ENCODE measurements at places on chromosomes 6 and 20.
A peak's percentile ranks its signal among the peaks of the same experiment; 100 is the strongest.

GRCh38 chr20:33822423-33822822, 11.3 kb downstream of the CHMP4B start:
- H3K4me3 ChIP-seq, result no peak overlapping the region
- peaks cover 3% of the 10 kb centered on the region for H3K36me3 ChIP-seq
- H3K27me3 ChIP-seq, result no peaks in the 10 kb centered on the region
- no peak for DNase-seq

DNA sequence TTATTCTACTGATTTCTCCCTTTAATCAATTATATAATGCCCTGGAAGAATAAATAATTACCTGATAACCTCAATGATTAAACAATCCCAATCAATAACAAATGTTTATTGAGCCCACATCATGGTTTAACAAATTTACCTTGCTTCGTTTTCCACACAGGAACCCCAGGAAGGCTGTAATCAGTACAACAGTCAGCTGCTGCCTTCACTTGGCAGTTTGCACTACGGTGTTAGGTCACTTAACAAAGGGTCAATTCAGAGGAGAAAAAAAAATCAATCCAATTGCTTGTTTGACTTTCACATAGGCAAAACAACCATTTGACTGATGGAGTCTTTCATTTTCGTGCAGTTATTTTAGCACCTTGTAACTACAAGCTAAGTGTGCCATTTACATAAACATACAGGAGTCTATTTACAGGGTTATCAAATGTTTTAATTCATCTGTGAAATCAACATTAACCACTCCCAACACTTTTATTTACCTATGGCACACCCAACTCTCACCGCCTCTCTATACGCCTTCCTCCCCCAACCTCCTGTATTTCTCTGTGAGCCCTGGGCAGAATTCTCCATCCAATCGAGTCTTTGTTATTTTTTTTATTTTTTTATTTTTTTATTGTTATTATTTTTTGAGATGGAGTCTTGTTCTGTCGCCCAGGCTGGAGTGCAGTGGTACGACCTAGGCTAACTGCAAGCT, 140.4 kb upstream of the TAB2 start:
- H3K4me1 ChIP-seq, result no peaks in the 10 kb centered on the region
- no peaks in the 10 kb centered on the region for H3K36me3 ChIP-seq
- H3K27ac ChIP-seq, result no peak overlapping the region

DNA sequence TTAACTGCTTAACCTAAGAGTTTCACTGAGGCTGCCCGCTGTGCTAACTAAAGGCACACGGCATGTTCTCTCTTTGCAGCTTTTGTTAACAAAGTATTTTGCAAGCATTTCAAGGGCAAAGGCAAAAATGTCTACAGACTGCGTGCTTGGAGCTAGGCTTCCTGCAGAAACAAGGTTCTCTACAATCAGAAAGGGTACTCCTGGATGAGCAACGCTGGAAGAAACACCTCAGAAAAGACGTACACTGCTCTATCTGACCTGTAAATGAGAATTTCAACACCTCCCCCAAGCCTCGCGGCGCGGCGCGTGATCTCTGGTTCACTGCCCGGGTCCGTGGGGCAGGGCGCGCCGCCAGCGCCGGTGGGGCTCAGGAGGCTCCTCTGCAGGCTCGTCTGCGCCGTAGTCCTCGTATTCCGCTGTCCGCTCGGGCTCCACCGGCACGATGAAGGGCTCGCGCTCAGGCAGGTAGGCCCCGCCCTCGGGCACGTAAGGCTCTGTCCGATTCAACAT, 120.9 kb downstream of the COL12A1 start:
- H3K36me3 ChIP-seq, result peaks cover 3% of the 10 kb centered on the region
- peaks cover 5% of the 10 kb centered on the region for H3K4me1 ChIP-seq
- no peaks in the 10 kb centered on the region for H3K27me3 ChIP-seq
- H3K27ac ChIP-seq, result no peak overlapping the region
- H3K4me3 ChIP-seq, result peak overlapping the region; percentile 63
- DNase-seq, result peak; percentile 52

DNA sequence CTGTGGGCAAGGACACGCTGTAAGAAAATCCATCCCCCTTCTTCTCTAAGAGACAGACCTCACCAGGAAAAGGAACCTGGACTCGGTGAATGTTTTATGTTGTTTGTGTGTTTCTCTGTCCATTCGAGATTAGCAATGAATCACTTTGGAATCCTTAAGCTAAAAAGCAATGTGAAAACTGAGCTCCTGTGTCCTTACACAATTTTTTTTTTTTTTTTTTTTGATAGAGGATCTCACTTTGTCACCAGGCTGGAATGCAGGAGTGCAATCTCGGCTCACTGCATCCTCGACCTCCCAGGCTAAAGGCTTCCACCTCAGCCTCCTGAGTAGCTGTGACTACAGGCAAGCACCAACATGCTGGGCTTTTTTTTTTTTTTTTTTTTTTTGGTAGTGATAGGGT, 32.1 kb downstream of the BFSP1 start:
- no peaks in the 10 kb centered on the region for H3K4me1 ChIP-seq
- H3K4me3 ChIP-seq, result no peak overlapping the region
- no peaks in the 10 kb centered on the region for H3K27me3 ChIP-seq
- no peak overlapping the region for H3K27ac ChIP-seq

DNA sequence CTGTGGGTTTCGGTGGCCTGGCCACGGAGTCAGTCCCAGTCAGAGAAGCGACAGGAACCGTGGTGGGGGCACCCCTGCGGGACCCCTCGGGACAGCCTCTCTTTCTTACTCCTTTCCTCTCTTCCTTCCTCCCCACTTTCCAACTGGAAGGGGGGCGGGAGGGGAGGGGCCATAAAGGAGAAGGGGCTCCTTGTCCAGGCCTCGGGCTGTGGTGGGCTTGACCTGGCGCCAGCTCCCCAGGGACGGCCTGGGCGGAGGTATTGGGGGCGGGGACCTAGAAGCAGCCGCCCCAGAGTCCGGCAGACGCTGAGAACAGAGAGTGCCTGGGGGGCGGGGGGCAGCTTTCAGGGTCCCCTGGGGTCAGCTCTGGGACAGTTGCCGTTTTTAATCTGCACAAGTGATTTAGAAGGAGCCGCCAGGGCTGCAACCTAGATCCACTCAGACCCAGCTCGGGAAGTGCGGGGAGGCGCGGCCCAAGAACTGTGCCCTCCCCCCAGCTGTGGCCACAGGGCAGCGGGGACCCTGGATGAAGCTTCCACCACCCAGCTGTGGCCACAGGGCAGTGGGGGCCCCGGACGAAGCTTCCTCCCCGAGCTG, 6.4 kb upstream of the ABHD16B start:
- H3K36me3 ChIP-seq, result no peaks in the 10 kb centered on the region
- H3K27me3 ChIP-seq, result no peaks in the 10 kb centered on the region
- no peak overlapping the region for H3K27ac ChIP-seq
- H3K4me1 ChIP-seq, result peaks cover 36% of the 10 kb centered on the region

DNA sequence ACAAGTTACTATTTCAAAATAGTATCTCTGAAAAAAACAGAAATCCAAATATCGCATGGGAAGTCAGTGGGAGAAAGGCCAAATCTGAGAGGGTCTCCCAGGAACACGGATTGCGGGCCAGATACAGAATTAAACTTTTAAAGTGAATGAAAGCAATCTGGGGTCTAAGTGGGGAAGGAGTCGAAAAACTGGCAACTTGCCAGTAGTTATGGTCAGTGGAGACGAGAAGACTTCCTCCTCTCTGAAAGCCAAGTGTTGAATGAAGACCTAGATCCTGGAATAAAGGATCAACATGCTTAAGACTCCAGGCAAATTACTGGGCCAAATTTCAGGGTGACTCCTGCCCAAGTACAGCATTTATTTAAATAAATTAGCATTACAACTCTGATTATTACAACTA, 123.6 kb downstream of the BFSP1 start:
- no peak for DNase-seq
- H3K4me1 ChIP-seq, result no peaks in the 10 kb centered on the region
- no peaks in the 10 kb centered on the region for H3K36me3 ChIP-seq
- no peaks in the 10 kb centered on the region for H3K27me3 ChIP-seq

GRCh38 chr6:135488023-135488422, 9.5 kb downstream of the AHI1 start:
- no peaks in the 10 kb centered on the region for H3K4me1 ChIP-seq
- H3K36me3 ChIP-seq, result peaks cover 1% of the 10 kb centered on the region
- peak; percentile 66 for DNase-seq
- no peak overlapping the region for H3K27ac ChIP-seq
- H3K27me3 ChIP-seq, result no peaks in the 10 kb centered on the region
